ENCODE measurements at places on chromosomes 6 and 20. TPM values are rescaled to one million over a fixed set of nuclear protein-coding genes. Genes with fewer than 3 reads are reported as not detected.

DNA sequence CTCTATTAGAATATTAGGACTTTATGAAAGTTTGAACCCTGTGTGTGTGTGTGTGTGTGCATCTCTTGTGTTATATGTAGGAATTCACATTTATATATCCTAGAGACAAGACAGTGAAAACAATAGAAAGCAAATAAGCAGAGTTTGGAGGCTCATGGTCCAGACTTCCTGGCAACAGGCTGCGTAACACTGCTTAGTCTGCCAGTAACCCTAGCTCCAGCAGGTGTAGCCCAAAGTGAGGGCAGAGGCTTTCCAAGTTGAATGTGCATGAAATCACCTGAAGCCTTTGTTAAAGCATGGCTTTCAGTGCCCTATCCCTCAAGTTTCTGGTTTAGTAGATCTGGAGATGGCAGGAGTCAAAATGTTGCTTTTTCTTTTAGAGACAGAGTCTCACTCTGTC lies 569.9 kb downstream of the KIF16B start:
- no peak for ATAC-seq

Gene ELOVL2
- 5.4 TPM for total RNA-seq

Gene HCK
- 73.4 TPM for total RNA-seq

DNA sequence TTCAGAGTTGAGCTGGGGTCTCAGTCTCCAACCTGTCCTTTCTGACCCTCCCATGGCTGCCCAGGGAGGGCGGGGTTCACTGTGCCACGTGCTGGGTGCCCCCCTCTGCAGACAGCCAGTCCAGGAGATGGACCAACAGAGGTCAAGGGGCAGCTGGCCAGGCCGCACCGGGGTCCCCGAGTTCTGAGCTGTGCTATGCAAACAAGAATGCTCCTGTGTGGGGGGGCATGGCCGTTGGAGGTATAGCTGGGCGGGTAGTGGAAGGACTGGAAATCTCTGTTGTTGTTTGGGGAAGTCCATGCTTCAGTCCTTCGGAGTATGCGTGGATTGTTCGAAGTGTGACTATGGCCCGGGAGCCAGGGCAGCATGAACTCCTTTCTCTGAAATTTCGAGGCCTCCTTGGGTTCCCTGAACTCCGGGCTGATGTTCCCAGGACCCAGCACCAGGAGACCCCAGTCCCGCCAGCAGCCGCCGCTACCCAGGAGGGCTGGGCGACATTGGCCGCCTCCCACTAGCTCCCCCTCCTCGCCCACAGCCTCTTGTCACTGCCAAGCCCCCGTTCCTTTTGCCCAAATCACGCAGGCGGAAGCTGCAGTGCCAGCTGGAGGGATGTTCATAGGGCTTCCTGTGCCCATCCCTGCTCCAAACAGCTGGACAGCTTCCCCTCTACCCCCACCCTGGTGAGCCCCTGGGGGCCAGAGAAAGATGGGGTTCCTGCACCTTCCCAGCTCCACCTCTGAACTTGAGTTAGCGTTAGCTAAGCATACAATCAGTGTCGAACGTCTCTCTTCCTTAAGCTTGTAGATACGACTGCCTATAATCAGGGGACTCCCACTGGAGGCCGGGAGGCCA lies 126.6 kb downstream of the TAF4 start:
- ATAC-seq: no peak

DNA sequence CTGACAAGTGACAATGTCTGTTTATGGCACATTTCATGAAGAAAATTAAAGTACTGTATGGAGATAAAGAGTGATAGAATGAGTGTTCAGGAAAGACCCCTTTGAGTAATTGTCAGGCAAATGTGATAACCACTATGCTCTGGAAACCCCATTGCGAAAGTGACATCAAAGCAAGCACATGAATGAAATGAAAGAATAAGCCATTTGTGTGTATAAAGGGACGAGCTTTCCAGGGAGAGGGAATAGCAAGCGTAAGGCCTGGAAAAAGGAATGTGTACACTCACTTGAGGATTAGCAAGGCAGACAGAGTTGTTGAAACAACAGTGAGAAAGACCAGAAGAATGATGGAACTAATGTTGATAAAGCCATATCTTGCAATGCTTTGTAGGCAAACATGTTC lies 490.0 kb downstream of the GRIK2 start:
- ATAC-seq: no peak

GRCh38 chr6:160167604-160168399 lies 46.2 kb downstream of the SLC22A1 start:
- ATAC-seq: peak; percentile 56

GRCh38 chr20:2006452-2007361 lies 12.8 kb upstream of the PDYN start:
- peak; percentile 39 for ATAC-seq

Gene BNIP5
- total RNA-seq: 0.05 TPM

Gene NKAPL
- not detected for total RNA-seq

DNA sequence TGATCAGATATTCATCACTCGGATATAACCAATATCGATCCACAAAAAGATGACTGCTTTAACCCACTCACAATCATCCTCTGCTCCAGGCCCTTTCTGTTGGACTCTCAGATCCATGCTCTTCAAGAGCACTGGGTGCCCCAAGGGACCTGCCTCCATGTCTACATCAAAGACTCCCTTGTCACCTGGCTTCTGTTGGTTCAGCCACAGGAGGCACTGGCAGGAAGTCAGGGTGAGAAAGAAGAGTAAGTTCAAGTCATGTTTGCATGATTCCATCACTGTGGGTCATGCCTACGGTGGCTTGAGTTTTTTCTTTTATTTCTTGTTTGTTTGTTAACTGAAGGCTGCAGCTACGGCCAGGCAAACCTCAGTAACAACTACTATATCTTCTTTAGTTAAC lies 243.3 kb downstream of the ADGRG6 start:
- no peak for ATAC-seq

Measured in motor neuron (in vitro differentiated cells).